ENCODE measurements at places on chromosomes 12 and 14.

GRCh38 chr14:71236487-71236886 is 329.2 kb downstream of the PCNX1 start:
- H3K4me1 ChIP-seq, result no peaks in the 10 kb centered on the region
- no peak overlapping the region for H3K4me3 ChIP-seq
- DNase-seq, result no peak
- no peak overlapping the region for H3K27ac ChIP-seq

- H3K27me3 ChIP-seq, result no peaks in the 10 kb centered on the region
- DNase-seq, result no peak
- no peak overlapping the region for H3K27ac ChIP-seq
- no peaks in the 10 kb centered on the region for H3K4me1 ChIP-seq
- H3K36me3 ChIP-seq, result no peaks in the 10 kb centered on the region
Measured at GRCh38 chr12:118488034-118488433, 111.7 kb downstream of the SUDS3 start.

- H3K27ac ChIP-seq, result no peak overlapping the region
- H3K27me3 ChIP-seq, result no peaks in the 10 kb centered on the region
- H3K4me1 ChIP-seq, result no peaks in the 10 kb centered on the region
Measured at GRCh38 chr14:105709281-105710118, 183.1 kb downstream of the TMEM121 start.

DNA sequence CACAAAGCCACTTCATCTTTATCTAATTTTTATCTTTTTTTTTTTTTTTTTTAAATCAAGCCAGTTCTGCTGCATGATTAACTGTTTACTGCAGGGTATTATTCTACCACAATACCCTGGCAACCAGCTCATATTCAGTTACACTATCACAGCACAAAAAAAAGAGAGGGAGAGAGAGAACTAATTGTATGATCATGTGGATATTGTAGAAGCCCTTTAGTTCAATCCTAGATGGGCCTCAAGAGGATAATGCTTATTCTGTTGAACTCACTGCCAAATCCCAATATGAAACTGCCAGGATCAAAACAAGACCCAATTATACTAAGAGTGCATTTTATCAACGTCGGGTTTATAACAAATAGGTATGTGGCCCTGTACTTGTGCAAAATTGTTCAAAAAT is 51.5 kb downstream of the MED13L start:
- H3K36me3 ChIP-seq, result no peaks in the 10 kb centered on the region
- peaks cover 6% of the 10 kb centered on the region for H3K4me1 ChIP-seq
- H3K27me3 ChIP-seq, result no peaks in the 10 kb centered on the region
- no peak overlapping the region for H3K4me3 ChIP-seq
- no peak overlapping the region for H3K27ac ChIP-seq

- H3K27ac ChIP-seq, result no peak overlapping the region
- no peak for DNase-seq
- H3K27me3 ChIP-seq, result no peaks in the 10 kb centered on the region
- H3K4me1 ChIP-seq, result no peaks in the 10 kb centered on the region
Measured at GRCh38 chr12:48473061-48473460, 702 bp downstream of the ANP32D start.

All from ovary (tissue), 10 donors.